ENCODE measurements at places on chromosomes 5 and 9.

GRCh38 chr5:173660481-173661280, 44.2 kb upstream of the BOD1 start:
- H3K4me3 ChIP-seq: no peak overlapping the region
- H3K27ac ChIP-seq: no peak overlapping the region
- no peaks in the 10 kb centered on the region for H3K36me3 ChIP-seq
- H3K4me1 ChIP-seq: no peaks in the 10 kb centered on the region

DNA sequence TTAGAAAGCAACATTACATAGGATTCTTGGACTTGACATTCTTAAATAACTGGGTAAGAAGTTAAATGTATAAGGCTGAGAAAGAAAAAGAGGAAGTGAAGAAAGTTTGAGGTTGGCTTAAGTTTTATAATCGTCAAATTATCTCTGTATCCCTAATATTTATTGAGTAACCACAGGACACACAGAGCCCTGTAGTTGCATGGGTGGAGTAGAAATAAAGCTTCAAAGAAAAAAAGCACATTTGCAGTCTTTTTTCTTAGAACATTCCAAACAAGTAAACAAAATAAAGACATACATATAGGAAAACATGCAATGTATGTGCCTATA, 137.0 kb downstream of the CCDC192 start:
- no peak overlapping the region for H3K27ac ChIP-seq
- H3K36me3 ChIP-seq: no peaks in the 10 kb centered on the region
- H3K27me3 ChIP-seq: no peaks in the 10 kb centered on the region
- DNase-seq: no peak
- H3K4me1 ChIP-seq: no peaks in the 10 kb centered on the region

DNA sequence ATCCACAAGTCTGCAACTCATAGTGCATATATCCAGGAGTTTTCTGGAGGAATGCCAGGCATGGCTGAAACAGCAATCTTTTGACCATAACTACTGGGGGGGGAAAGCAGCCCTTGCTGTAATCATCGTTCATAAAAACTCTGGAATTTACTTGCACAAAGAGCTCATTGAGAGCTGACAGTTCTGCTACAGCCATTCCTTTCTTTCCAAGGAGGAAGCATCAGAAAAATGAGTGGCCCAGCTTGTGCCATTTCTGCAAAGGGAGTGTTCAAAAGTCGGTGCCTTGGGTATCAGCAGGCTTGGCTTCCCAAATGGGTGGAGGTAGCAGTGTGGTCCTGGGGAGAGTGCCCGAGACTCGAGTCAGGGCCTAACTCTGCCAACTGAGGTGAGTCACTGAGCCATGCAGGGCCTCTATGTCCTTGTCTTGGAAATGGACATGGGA, 101.5 kb downstream of the GCNT1 start:
- H3K27me3 ChIP-seq: no peaks in the 10 kb centered on the region
- H3K27ac ChIP-seq: no peak overlapping the region
- no peaks in the 10 kb centered on the region for H3K4me1 ChIP-seq
- DNase-seq: no peak
- no peaks in the 10 kb centered on the region for H3K36me3 ChIP-seq

DNA sequence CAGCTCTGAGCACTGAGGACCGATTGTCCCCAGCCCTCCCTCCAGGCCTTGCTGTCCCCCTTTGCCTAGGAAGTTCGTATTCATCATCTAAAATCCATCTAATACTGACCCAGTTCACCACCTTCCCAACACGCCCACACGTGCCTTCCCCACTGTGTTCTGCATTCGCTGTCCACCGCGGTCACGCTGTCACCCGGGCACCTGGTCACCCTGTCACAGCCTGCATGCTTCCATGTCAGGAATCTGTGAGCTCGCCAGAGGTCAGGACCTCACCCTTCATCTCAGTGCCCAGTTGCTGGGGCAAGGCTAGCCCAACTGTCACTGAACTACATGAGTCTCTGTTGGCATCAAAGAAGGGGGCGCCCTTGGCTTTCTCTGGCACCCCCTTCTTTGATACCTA, 82.9 kb upstream of the RUFY1 start:
- H3K4me3 ChIP-seq: no peak overlapping the region
- H3K36me3 ChIP-seq: no peaks in the 10 kb centered on the region

DNA sequence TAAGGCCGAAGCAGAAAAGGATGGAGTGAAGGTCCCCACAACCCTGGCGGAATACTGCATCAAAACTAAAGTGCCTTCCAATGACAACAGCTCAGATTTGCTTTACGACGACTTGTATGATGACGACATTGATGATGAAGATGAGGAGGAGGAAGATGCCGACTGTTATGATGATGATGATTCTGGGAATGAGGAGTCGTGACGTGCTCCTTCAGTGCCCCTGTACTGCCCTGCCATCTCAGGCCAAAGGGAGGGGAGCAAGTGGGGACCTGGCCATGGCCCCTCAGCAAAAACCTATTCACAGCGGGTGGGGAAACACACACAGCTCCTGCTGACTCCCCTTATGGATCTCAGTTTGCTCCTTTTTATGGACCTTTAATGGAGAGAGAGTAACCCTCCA, 100.1 kb downstream of the UBE2R2 start:
- no peak overlapping the region for H3K4me3 ChIP-seq
- DNase-seq: no peak
- H3K36me3 ChIP-seq: peaks cover 66% of the 10 kb centered on the region

DNA sequence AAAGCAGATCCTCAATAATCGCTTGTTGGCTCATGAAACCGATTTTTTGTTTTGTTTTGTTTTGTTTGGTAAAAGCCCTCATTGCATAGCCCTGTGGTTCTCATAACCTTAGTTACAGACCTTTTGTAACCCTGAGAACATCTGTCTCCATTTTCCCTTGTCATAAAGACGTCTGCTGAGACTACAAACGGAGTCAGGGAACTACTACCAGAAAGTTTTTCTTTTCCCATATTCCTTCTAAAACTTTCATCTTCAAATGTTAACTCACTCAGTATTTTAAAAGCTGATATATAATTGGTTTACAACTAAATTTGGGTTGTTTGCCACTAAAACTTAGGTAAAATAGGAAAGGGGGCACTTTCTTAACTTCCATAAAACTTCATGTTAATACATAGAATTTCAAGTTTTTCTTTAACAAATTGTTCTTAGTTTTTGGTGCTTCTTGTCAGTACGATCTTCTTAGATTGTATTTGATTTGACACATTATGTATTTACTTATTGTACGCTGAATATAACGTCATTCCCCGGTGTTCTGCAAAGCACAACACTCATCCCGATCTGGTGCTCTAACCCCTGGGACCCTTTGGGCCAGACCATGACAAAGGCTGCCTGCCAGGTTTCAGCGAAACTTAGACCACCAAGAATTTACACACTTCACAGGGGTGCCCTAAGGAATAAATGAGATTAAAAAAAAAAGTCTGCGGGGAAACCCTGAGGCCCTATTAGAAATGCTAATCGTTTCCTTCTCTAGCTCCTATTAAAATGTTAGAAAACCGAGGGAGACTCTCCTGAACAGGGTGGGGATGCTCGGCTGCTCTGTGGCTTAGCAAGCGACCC, 1.1 kb upstream of the ANP32B start:
- peak overlapping the region; percentile 86 for H3K4me3 ChIP-seq
- H3K27me3 ChIP-seq: no peaks in the 10 kb centered on the region
- peaks cover 11% of the 10 kb centered on the region for H3K4me1 ChIP-seq
- no peak for DNase-seq
- peak overlapping the region; percentile 99 for H3K27ac ChIP-seq
